Colonic mucosa (tissue), 4 donors: ENCODE measurements at places on chromosomes 2 and 18. TPM values are rescaled to one million over a fixed set of nuclear protein-coding genes. Genes with fewer than 3 reads are reported as not detected.

Gene CFLAR
- 90.1 TPM for total RNA-seq

Gene MDH1B
- total RNA-seq = 0.50 TPM

Gene AQP12B
- total RNA-seq = 7.9 TPM

GRCh38 chr2:174682007-174682577 lies 82.2 kb downstream of the CHRNA1 start:
- peak; percentile 25 for DNase-seq

- no peak for DNase-seq
Observed at GRCh38 chr2:46318579-46319460, 21.6 kb downstream of the EPAS1 start.

DNA sequence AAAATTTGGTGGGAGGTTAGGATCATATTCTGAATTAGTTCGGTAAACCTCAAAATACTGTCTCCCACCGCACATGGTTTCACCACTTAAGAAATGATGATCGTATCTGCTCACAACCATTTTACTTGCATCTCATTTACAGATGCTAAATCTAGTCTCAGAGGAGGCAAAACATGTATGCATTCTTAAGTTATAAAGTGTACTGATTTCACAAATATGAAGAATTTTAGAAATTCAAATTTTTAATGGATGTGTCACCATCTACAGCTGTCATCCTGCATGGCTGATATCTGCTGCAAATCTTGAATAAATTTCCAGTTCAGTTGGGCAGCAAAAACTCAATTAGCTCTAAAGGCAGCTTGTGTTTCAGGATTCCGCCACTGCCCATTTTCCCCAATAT lies 243.3 kb upstream of the KCNJ3 start:
- no peak for DNase-seq

DNA sequence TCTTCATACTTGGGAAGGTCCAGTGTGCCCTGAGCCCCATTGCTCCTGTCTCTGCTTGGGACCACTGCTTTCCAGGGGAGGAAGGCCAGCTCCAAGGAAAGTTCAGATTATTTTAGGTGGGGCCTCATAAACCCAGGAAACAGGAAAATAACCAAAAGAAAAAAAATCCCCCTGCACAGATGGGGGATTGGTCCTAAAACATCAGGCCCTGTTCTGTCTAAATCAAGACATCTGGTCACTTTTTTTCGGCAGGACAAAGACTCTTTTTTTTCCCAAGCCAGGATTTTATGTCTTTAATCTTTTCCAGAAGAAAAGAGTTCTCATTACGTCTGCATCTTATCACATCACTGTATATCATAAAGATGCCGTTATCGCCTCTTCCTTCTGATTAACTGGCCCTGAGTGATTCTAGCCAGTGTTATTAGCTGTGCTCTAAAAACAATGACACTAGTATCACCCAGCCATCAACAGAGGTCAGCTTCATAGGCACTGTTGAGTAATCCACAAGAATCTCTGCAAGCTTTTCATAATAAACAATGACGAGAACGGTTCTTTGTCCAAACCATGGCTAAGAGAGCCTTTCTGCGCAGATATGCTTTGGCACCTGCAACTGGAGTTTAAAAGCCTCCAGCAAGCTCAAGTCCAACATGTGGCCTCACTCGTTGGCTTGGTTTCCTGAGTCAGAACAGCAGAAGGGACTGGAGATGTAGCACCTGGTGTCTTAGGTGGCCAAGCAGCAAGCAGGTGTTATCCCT lies 138.2 kb downstream of the VAPA start:
- peak; percentile 45 for DNase-seq
